ENCODE measurements at places on chromosomes 2 and 18. TPM values are rescaled to one million over a fixed set of nuclear protein-coding genes. Genes with fewer than 3 reads are reported as not detected.

Gene DSG1
- 0.17 TPM for polyA plus RNA-seq

Gene SLC9A2
- 1.5 TPM for polyA plus RNA-seq

Gene ABCG8
- polyA plus RNA-seq, result 1.2 TPM

Gene BOLL
- not detected for polyA plus RNA-seq

Gene LHCGR
- polyA plus RNA-seq, result 0.44 TPM

Gene C2orf80
- polyA plus RNA-seq, result 31.0 TPM

Gene REG1A
- polyA plus RNA-seq, result not detected

Gene MOCOS
- 0.76 TPM for polyA plus RNA-seq

Gene FAM117B
- polyA plus RNA-seq, result 25.1 TPM

Gene VWC2L
- polyA plus RNA-seq, result 7.7 TPM

Gene CNTNAP5
- 16.7 TPM for polyA plus RNA-seq

Gene CELF4
- 139 TPM for polyA plus RNA-seq

Measured in spinal cord (tissue), 10 donors.